Stimulated activated CD4-positive, alpha-beta T cell treated with anti-CD3 and anti-CD28 coated beads, Interleukin-12 subunit alpha, Interleukin-12 subunit beta, amount 100 ng/mL, for 24 hours (primary cell): ENCODE measurements at places on chromosomes 12 and 14.

DNA sequence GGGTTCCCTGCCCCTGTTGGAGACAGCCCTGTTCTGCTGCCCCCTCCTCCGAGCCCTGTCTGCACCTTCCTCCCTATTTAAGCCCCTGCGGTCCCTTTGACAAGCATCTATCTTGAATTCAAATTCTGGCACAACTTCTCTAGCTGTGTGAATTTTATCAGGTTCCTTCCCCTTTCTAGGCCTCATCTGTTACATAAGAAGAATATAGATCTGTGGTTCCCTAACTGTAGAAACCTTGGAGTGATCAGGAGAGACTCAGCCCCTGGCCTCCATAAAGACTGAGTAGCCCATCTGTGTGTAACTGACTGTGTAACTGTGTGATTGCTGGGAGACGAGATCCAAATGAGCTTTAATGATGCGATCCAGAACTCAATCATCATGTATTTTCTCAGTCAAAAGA, 13.0 kb upstream of the RACGAP1 start:
- no peak for DNase-seq

DNA sequence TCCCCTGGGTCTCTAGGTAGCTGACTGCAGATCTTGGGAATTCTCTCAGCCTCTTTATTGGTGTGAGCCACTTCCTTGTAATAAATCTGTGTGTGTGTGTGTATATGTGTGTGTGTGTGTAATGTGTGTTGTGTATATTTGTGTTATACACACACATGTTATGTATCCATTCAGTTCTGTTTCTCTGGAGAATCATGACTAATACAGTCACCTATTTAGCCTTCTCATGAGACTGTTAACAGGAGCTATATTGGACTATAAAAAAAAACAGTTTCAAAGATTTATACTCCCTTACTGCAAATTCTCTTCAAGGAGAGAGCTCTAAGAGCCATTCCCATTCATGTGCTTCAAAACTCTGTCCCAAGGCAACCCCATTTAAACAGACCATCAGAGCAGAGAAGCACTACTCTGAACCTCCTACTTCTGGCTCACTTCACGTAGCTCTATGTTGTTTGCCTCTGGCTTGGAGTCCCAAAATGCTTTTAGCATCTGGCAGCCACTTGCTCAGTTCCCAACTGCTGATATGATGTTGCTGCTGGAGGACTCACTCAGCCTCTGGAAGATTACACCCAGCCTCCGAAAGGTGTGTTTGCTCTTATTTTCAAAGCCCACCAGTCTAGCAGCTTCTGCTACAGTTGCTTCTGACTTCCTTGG, 48.7 kb upstream of the KITLG start:
- DNase-seq = no peak

DNA sequence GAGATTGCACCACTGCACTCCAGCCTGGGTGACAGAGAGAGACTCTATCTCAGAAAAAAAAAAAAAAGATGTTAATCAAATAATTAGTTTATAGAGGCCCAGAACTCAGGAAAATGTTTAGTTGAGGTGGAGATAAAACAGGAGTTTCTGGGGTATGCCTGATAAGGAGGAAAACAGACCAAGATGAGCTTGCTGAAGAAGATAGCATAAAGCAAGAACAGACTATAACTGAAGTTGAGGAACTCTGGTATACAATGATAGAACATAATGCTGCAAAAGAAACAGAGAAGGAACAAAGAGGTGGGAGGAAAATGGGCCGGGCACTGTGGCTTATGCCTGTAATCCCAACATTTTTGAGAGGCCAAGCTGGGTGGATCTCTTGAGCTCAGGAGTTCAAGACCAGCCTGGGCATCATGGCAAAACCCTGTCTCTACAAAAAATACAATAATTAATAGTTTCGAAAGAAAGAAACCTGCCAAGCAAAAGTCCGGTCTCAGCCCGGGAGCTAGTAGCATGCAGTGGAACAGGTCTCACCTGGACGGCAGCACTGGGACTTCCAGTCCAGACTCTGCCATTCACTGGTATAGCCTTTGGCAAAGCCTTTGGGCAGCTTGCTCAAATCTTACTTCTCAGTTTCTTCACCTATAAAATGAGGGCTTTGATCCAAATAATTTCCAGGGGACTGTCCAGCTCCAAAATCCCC, 25.4 kb downstream of the SLC35E3 start:
- no peak for DNase-seq

DNA sequence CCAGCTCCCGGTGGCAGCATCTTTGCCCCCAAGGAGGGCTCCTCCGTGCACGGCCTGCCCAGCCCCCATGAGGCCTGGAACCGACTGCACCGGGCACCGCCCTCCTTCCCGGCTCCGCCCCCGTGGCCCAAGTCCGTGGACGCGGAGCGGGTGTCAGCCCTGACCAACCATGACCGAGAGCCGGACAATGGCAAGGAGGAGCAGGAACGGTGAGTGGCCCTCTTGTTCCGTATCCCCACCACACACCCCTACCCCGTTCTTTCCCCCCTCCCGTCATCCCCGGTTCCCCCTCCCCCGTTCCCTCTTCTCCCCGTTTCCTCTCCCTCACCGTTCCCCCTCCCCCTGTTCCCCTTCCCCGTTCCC, 28.3 kb downstream of the LRCOL1 start:
- DNase-seq = no peak

- no peak for DNase-seq
Measured at GRCh38 chr12:26346736-26347135, 151.4 kb downstream of the SSPN start.

GRCh38 chr14:81261176-81261575, 40.4 kb upstream of the GTF2A1 start:
- no peak for DNase-seq

DNA sequence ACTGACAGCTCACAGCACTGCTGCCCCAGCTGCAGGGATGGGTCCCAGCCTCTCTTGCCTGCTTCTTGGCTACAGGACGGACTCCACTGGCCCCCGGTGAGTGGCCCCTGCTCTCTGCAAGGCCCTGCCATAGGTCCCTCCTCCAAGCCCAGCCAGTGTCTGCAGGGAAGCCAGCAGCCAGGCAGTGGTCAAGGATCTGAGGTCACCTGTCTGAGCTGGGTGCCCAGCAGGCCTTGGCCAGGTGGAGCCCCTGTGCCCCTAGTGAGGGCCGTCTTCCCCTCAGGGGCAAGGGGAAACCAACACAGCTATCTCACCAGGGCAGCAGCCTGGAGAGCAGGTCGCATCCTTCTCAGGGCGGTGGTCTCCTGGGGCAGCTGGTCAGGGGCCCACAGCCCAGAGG, 13.2 kb downstream of the XRCC3 start:
- no peak for DNase-seq

GRCh38 chr12:67382241-67382871, 113.2 kb downstream of the CAND1 start:
- no peak for DNase-seq

- DNase-seq = no peak
Measured at GRCh38 chr12:68667291-68667690, 19.5 kb upstream of the NUP107 start.

- no peak for DNase-seq
Measured at GRCh38 chr12:43361031-43361710, 190.8 kb downstream of the ADAMTS20 start.

DNA sequence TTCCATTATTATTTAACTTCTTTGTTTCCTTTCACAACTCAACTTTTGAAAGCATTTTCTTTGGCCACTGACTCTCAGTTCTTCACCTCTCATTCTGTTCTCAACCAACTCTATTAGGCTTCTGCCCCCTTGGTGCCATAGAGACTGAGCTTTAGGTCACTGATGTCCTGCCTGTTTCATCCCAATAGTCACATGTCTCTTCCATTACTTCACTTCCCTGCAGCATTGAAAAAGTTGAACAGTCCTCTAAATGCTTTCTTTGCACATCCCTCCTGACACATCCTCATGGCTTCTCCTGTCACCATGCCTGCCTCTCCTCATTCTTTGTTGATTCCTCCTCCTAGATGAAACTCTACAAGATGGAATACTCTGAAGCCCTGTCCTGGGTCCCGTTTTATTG, 2.7 kb downstream of the CLEC12A start:
- no peak for DNase-seq

- no peak for DNase-seq
Measured at GRCh38 chr14:53951627-53952303, 4.9 kb downstream of the BMP4 start.

GRCh38 chr14:37546621-37547447, 48.2 kb downstream of the FOXA1 start:
- DNase-seq = no peak

- no peak for DNase-seq
Measured at GRCh38 chr12:19185262-19185929, 55.9 kb downstream of the PLEKHA5 start.
